Right ventricle myocardium superior (tissue), 1 donor: ENCODE measurements at places on chromosomes 6 and 20. TPM values are rescaled to one million over a fixed set of nuclear protein-coding genes. Genes with fewer than 3 reads are reported as not detected.

The RARS2 gene
- total RNA-seq: 16.8 TPM

The BPI gene
- total RNA-seq: 0.11 TPM

The SLC25A27 gene
- 11.7 TPM for total RNA-seq

The MICB gene
- total RNA-seq: 1.3 TPM

The KIF6 gene
- 0.27 TPM for total RNA-seq

The CDKAL1 gene
- 10.2 TPM for total RNA-seq

The TFAP2A gene
- total RNA-seq: 0.51 TPM

The ZC2HC1B gene
- total RNA-seq: not detected

The SLC17A2 gene
- total RNA-seq: not detected

The CAGE1 gene
- total RNA-seq: not detected

The MCCD1 gene
- total RNA-seq: not detected

The CYP24A1 gene
- not detected for total RNA-seq

The PRDM13 gene
- total RNA-seq: not detected

The SLC22A7 gene
- total RNA-seq: not detected

The HNF4A gene
- total RNA-seq: not detected
